ENCODE measurements at places on chromosomes 11 and 22. TPM values are rescaled to one million over a fixed set of nuclear protein-coding genes. Genes with fewer than 3 reads are reported as not detected.

DNA sequence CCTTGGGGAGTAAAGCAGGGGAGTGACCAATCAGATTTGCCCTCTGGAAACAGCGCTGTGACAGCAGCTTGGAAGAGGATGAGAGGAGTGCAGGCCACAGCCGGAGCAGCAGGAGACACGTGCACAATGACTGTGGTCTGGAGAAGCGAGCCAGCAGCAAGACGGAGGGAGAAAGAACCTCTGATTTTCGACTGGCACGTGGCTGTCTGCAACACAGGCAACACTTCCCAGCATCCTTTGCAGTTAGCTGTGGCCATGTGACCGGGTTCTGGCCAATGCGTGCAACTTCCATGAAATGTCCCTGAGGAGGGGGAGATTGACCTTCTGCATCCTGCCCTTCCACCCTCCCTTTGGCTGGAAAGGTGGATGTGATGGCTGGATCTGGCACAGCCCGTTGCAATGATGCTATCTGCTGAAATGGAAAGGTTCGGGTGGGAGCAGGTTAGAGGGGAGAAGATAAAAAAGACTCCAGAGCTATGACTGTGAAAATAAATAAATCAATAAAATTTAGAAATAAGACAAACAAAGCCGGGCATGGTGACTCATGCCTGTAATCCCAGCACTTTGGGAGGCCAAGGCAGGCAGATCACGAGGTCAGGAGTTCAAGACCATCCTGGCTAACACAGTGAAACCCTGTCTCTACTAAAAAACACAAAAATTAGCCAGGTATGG lies 15.6 kb downstream of the PLA2G6 start:
- no peak for DNase-seq

DNA sequence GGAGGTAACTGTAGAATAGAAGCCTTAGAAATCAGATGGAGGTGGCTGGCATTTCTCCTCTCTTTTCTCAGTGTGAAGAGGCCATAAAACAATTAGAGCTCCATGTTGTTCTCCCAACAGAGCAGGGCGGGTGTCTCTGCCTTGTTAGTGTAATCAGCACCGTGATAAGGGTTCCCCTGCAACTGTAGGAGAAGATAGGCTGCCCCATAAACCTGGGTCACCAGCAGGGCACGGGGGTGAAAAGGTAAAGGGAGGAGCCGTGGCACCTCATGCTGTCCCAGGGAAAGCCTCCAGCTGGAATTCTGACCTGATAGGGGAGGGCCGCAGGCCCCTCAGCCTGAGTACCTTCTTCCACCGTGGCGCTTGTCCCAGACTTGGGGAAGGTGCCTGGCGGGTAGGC lies 68.7 kb downstream of the ISX start:
- DNase-seq = no peak

DNA sequence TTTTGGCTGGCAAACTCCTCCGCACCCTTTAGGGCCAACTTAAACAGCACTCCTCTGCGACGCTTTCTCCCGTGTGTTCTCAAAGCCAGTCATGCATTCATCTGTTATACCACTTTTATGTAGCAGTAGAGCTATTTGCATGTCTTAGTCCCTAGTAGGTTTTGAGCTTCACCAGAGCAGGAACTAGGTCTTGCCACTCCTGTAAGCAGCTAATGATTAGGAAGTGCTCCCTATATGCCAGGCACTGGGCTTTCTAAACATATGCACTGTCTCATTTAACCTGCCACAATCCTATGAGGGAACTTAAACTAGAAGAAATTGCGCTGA lies 180.8 kb downstream of the DBX1 start:
- DNase-seq = no peak

- DNase-seq = no peak
Measured at GRCh38 chr11:44763121-44763820, 36.5 kb downstream of the TSPAN18 start.

- DNase-seq = no peak
Measured at GRCh38 chr22:32880061-32880460, 78.6 kb downstream of the TIMP3 start.

DNA sequence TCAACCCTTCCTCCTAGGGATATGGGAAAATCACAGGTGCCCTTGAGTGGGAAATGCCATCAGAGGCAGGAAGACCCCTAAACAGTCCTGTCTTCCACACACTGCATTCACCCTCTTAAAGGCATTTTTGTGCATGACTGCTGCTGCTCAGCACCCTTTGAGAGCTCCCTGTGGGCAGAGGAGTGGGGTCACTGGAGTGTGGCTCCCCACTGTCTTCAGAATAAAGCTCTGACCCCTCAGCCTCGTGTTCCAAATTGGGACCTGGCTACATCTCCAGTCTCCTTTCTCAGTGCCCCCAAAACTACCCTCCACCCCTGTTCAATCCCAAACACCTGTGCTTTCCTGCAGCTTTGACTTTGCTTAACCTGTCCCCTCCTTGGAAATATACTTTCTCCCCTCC lies 46.6 kb downstream of the CHRDL2 start:
- DNase-seq = no peak

- DNase-seq = no peak
Measured at GRCh38 chr11:18225913-18226312, 10.7 kb downstream of the SAA4 start.

DNA sequence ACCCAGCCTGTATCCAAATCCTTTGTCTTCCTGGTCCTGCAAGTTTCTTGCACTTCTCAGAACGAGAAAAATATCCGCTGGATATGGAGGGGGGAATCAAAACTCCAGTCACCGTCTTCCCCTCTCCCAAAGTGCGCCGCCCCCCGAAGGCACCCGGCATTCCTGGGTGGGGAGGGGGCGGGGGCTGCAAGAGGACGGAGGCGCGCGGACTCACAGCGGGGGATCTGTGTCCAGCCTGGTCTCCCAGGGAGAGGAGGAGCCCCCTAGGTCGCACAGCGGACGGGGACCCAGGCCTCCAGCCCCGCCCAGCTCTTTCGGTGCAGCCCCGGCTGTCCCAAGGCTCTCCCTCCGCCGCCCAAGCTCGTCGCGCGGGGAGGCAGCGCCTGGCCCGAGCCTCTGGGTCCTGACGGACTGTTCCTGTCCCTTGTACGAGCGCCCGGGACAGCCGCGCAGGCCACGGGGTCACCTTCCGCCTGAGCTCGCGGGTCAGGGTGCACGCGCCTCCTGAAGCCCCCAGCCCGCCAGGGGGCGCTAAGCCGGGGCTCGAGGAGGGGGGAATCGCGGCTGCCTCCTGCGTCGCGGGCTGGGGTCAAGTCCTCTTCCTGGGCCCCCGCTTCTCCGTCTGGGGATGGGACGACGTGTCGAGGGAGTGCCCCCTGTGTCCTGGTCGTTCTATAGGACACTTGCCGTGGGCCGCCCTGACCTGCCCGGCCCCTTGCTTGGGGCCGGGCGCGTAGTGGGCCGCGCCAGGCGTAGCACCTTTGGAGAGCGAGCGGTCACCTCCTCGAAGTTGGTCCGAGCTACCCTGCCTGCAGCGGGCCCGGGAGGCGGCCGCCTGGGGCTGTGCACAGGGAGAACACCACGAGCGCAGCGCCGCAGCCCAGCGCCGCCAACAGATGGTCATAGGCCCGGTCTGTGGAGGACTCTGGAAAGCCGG lies 2.4 kb upstream of the WNT11 start:
- DNase-seq = no peak

DNA sequence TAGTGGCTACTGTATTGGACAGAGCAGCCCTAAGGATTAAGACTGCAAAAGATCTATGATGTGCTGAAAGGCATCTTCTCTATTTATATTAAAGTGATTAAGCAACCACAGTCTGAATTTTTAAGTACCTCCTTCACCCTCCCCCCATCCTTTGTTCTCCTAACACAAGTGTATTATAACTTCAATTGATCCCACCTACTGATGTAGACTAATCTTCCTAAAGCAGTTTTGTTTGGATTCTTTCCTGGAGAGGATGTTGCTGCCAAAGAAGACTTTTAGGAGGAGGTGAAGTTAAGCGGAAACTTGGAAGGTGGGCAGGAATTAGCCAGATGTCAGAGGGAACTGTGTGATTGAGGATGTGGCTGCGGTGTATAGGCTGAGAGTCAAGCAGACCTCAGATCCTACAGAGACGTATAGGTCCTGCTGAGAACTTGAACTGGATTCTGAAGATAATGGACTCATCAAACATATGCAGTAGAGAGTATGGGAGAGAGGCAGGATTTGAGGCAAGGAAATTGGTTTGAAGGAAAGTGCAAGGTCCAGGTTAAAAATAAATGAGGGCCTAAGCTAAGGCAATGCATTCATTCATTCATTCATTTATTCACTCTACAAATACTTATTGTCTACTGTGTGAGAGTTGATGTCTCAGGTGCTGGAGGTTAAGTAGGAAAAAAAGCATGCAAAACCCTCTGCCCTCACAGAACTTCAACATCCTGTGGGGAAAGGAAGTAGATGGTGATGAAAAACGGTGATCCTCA lies 5.2 kb upstream of the RASSF10 start:
- no peak for DNase-seq

DNA sequence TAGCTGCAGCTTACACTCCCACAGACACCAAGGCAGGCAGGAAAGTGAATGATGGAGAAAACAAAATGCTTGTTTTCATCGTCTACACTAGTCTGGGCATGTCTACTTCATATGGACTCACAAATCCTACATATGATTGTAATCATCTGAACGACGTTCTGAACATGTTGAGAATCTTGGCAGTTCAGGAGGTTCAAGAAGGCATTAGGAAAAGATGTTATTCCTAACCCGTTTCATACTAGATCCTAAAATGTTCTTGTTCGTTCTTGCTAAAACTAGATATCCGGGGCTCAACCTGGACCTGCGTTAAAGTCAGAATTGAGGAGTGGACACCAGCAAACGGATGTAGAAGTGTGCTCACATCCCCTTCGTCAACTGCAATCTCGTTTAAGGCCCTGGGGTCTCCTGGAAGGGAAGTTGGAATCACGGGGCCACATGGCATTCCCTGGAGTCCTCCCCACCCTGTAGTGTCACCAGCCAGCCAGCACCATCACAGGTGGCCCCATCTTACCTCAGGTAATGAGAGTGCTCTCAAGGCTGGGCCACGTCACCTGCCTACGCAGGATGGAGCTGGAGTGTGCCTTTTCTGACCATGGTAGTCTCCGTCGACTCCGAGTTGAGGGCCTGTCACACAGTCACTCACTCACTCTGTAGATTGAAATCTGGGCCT lies 37.3 kb downstream of the C11orf58 start:
- DNase-seq = no peak

DNA sequence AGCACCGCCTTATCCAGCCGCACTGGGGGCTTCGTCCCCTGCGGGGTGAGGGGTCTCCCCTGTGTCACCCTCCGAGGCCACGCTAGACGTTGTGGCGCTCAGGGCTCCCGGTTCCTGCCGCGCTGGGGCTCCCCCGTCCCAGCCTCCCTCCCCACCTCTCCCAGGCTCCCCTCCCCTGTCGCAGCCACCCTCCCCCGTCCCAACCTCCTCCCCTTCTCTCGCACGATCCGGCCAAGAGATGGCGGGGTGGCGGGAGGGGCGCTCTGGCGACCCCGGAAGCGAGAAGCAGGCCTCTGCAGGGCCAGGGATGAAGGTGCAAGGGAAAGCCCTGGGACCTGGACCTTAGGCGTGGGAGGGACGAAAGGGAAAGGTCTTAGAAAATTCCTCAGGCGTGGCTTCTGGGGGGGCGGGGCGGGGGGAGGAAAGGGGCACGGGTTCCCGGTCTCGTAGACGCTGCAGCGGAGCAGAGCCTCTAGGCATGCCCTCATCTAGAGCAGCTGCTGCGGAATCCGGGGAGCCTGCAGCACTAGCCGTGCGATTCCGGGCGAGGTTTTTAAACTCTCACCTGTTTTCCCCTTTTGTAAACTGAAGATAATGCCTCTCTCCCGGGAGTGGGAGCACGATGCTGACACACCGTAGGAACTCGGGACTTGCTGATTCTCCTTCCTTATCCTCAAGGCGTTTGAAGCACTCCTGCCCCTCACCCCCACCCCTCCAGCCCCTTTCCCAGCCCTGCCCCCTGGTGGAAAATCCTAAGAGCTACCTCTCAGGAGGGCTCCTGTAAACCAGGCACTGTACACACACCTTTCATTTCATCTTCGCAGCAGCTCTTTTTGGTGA lies 14.4 kb downstream of the KCNJ5 start:
- no peak for DNase-seq

C1QTNF5 gene
- total RNA-seq = 3.4 TPM

BAIAP2L2 gene
- not detected for total RNA-seq

CHADL gene
- 2.4 TPM for total RNA-seq

ADORA2A gene
- total RNA-seq = 12.9 TPM
